ENCODE measurements at places on chromosomes 7 and 10.

DNA sequence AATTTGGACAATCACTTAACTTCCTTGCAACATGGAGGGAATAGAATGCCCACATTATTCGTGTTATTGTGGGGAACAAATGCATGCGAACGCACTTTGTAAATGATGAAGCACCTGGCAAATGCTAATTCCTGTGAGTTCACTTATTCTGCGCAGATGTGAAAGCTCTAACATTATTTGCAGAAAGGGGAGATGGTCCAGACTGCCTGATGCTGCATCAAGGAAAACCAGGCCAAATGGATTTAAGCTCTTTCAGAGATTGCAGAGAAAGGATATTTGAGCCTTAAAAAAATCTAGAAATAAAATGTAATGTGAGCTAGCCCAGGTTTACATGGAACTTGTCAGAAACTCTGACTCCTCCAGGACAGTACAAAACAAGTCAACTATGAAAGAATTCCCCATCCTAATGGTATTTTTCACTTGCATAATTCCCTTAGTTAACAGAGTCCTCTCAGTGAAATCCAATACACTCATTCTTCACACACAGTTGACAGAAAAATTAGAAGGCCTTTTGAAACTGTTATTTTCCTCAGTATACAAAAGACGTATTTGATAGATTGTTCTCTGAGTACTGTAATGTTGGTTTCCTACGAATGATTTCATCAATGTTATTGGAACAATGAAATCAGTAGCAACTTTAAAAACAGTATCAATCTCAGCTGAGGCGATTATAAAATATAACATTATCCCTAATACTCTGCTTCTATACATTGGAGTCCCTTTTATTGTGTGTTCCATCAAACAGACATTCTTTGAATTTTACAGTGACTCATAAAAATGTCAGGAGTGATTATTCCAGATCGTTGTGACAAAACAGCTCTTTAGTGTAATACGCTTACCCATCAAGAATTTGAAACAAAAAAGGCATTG, 136.3 kb upstream of the ANK3 start:
- no peak for DNase-seq

DNA sequence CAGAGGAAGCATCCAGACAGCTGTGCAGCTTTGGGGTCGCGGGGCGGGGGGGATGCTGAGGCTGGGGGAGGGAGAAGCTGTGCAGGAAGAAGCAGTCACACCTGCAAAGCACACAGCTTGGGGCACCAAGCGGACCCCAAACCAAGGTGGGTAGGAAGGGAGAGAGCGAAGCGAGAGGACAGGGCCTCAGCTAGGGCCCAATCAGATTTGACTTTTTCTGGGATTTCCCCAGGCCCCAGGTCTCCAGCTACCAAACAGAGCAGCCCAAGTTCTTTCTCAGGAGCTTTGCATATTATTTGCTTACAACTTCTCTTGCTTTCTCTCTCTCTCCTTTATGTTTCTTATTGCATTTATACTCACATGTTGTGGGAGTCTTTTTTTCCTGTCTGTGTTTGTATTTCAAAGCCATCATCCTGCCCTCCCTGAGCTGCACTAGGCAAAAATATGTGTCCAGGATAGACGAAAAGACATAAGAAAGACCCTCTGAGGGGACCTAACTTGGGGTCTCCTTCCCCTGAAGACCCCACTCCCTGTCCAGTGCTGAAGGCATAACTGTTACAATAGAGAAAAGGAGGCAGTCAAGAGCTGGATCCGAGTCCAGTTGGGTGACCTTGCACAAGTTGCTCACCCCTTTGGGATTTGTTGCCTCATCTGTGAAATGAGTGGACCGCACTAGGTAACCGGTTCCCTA, 50.6 kb upstream of the SMNDC1 start:
- DNase-seq = no peak

DNA sequence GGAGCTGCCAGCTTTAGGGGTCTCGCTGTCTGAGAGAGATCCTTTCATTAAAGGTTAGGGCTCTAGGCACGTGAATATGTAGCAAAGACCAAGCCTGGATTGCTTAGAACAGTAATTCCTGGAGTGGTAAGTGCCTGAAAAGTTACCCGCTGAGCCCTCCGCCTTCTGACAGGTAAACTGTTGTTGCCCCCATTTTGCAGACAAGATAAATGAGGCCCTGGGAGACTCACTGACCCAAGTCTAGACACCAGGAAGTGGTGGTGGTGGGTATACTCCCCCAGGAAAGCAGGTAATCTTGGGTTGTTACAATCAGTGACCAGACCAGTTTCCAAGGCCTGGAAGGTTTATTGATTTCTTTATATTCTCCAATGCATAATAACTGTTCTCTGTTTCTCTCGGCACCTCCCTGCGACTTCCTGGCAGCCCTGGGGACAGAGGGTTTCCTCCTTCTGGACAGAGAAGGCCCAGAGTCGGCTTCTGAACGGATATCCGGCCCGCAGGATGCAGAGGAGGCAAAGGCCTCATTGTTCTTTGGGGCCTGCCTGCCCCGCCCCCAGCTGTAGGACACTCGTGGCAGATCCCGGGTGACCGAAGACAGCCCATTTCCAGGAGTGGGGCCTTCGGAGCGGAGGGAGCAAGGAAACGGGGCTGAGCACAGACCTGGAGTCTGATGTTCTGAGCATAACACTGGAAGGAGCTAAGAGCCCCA, 1.3 kb upstream of the GRK5 start:
- peak; percentile 53 for DNase-seq

- DNase-seq = no peak
Measured at GRCh38 chr7:151511946-151512345, 7.7 kb downstream of the RHEB start.

- no peak for DNase-seq
Measured at GRCh38 chr10:80598084-80598798, 60.5 kb downstream of the SH2D4B start.

DNA sequence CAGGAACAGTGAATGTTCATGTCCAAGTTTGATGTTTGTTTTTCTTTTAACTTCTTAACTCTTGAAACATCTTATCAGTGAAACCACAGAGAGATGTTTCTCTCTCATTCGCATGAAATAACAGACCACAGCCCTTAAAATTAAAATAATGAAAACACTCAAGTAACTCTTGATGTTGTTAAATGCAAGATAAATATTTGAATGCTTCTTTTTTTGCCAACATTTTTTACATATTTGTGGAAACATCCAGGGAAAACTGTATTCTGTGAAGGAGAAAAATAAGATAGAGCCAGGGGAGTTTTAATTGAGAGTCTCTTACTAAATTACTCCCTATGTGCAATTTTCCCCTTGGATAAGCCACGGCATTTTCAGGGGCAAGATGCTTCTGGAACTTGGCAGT, 361.8 kb upstream of the MGMT start:
- DNase-seq = no peak

- no peak for DNase-seq
Measured at GRCh38 chr7:28729281-28729680, 228.8 kb downstream of the TRIL start.

- no peak for DNase-seq
Measured at GRCh38 chr7:102222445-102222844, 64.2 kb upstream of the SH2B2 start.

- no peak for DNase-seq
Measured at GRCh38 chr7:12490940-12491339, 79.6 kb upstream of the SCIN start.

DNA sequence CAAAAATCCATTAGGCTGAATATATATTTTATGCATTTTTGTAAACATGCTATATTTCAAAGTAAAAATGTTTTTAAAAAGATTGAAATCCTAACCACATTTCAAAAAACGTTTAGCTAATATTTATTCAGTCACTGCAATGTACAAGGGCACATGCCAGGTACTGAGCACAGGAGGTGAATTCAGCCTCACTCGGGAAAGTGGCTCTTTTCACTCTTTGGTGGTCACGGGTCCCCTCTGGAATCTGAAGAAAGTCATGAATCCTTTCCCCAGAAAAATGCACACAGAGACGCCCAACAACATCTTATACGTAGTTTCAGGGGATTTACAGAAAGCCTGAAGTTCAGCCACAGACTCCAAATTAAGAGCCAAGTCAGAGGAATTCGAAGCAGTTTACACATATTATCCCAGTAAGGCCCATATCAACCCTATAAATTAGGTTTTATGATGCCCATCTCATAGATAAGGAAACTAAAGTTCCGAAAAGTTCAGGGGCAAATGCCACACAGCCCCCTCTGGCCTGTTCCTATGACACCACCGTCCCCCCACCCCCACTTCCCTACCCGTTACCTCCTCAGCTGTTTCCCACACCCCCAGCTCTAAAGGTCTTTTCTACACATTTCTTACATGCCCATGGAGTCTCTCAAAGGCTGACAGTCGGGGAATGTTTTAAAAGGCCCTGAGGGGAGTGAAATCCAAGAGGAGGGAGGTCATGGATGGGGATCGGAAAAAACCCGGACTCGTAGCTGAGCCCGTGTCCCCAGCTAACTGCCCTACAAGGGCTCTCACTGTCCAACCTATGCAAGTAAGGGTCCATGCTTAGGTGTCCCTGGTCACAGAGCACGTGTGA, 9.6 kb upstream of the SVOPL start:
- DNase-seq = no peak

- DNase-seq = peak; percentile 49
Measured at GRCh38 chr10:102120991-102121738, 997 bp upstream of the LDB1 start.

- DNase-seq = no peak
Measured at GRCh38 chr10:5694573-5694972, 9.9 kb downstream of the TASOR2 start.

- DNase-seq = no peak
Measured at GRCh38 chr7:158448430-158449100, 139.1 kb downstream of the PTPRN2 start.

- no peak for DNase-seq
Measured at GRCh38 chr10:103397191-103397825, 882 bp downstream of the PDCD11 start.

- no peak for DNase-seq
Measured at GRCh38 chr7:66421830-66422475, 206.7 kb upstream of the KCTD7 start.

- DNase-seq = no peak
Measured at GRCh38 chr7:38833329-38833728, 75.7 kb downstream of the VPS41 start.

GRCh38 chr7:151308256-151308655, 33.4 kb upstream of the NUB1 start:
- no peak for DNase-seq

- DNase-seq = no peak
Measured at GRCh38 chr10:69815104-69815503, 13.4 kb downstream of the COL13A1 start.

GRCh38 chr7:142603870-142604448, 145.3 kb upstream of the PRSS1 start:
- DNase-seq = peak; percentile 72

DNA sequence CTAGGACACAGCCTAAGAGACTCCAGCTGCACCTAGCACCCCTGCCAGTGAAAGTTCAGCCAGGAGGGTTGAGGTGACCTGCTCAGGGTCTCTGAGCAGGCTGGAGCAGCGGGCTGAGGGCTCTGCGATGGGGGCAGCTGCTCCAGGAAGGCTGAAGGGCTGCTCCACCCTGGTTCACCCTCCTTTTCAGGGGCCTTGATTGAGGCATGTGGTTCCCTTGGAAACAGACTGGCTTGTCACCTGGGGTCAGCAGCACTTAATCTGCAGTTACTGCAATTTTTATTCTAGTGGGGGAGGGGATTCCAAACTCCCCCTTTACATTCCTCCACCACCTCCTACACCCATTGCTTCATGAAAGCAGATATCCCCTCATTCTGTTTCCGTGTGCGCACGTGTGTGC, 85.3 kb upstream of the UNC5B start:
- no peak for DNase-seq

DNA sequence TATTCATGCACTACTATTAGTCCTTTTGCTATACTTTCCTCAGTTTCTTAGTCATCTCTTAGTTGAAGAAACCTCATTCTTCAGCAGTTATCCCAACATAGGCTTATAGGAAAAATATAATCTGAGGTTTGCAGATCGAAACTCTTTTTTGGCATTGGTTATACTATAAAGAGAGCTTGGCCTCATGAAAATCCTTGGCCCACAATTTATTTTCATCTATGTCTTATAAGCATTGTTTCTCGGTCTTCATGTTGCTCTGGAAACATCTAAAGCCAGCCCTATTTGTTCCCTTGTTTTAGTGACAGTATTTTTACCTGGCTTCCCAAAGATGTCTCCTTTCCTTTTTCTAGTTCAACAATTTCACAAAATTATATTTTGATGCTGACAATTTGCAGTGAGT, 345.1 kb upstream of the PRKCQ start:
- DNase-seq = no peak

DNA sequence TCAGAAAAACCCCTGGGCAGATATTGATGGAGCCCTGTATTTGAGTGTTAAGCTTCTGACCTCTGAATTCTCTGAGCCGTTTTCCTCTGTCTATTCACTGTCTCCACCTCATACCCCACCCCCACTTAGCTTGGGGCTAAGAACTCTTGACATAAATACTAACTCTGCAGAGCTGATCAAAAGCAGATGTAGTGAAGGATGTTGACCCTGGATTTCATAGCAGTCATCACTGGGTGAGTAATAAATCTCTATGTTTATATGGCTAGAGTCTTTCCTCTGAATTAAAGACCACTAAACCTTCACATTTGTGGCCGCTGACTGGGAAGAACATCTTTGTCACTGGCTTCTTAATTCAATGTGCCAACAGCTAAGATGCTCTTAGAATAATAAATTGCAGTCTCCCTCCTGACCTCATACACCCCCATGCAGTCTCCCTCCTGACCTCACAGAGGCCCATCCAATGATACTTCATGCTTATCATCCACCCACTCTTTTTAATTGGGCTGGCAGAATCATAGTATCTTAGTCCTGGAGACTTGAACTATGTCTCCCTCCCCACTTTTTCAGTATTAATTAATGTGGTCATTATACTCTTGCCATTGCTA, 78.0 kb upstream of the MACROH2A2 start:
- no peak for DNase-seq

DNA sequence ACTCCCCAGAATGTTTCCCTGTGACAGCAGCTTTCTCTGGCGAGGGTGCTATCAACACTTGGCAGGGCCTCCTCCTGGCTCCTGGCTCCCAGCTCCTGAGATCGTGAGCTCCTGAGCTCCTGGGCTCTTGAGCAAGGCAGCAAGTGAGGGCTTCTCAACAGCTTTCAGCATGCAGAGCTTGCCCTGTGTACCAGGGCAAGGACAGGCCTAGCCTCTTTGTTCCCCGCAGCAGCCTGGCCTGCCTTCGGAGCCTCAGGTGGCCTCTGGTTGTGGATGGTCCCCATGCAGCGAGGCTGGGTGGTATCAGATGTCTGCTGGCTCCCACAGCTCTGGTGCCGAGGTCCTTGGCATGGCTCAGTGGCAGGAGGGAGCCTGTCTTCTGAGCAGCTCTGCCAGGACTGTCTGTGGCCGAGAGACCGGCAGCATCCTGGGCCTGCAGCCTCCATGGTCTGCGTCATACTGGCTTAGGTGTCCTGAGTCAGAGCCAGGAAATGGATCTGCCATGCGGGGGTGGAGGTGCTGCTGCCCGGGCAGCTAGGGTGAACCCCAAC, 44.2 kb downstream of the ZMIZ1 start:
- DNase-seq = no peak
